T-cell (primary cell): ENCODE measurements at places on chromosomes 5 and 9.

- DNase-seq, result peak; percentile 87
Observed at GRCh38 chr5:138464008-138464387, 1.3 kb upstream of the EGR1 start.

GRCh38 chr5:77628840-77629508 lies 9.5 kb downstream of the OTP start:
- DNase-seq, result peak; percentile 7

DNA sequence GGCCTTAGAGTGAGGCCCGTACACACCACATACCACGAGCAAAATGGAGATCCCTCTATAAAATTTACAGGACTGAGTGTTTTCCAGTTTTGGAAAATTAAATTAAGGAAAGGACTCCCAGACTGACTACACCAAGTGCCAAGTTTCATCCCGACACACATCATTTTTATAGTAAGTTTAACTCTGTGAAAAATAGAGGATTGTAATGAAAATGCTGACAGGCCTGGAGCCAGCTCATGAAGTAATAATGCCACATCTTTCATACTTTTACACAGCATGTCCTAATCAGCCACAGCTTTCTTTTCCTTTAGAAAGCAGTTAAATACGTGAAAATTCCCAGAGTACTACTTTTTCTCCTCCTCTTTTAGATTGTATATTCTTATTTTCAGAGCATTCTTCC lies 169.2 kb downstream of the SAXO1 start:
- no peak for DNase-seq

- DNase-seq, result no peak
Observed at GRCh38 chr5:150159741-150160179, 4.1 kb upstream of the PDGFRB start.

DNA sequence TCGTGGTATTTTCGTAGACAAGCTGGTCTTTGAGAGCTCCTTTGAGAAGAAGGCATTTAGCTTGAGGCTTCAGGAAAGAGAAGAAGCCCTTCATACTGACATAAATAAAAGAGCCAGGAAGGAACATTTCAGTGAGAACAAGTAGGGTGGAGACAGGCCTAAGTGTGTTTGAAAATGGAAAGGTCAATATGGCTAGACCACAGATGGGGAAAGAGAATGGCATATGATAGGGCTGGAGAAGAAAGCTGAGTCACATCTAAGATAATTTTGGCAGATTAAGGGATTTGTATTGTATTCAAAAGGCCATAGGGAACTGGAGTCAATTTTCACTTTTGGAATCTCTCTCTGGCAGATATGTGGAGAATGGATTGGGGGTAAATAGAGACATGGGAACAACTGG lies 374.9 kb downstream of the TMEM38B start:
- DNase-seq, result no peak
